ENCODE measurements at places on chromosomes 5 and 9.

DNA sequence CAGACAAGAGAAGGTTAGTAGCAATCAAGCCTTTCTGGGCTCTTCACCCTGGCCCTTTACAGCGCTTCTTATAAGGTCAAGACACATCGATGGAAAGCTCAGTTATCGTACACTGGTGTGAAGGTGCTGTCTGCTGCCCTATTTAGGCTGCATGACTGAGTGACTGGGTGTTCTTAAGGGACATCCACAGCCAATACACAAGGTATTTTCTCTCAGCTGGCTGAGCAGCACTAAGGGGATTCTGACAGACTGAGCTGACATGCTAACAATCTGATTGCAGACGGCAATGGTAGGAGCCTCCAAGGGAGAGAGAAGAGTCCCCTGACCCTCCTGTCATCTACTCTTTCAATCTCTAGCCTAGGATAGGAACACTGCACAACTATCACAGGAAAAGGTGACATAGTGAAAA lies 577.9 kb downstream of the ISL1 start:
- DNase-seq, result no peak

DNA sequence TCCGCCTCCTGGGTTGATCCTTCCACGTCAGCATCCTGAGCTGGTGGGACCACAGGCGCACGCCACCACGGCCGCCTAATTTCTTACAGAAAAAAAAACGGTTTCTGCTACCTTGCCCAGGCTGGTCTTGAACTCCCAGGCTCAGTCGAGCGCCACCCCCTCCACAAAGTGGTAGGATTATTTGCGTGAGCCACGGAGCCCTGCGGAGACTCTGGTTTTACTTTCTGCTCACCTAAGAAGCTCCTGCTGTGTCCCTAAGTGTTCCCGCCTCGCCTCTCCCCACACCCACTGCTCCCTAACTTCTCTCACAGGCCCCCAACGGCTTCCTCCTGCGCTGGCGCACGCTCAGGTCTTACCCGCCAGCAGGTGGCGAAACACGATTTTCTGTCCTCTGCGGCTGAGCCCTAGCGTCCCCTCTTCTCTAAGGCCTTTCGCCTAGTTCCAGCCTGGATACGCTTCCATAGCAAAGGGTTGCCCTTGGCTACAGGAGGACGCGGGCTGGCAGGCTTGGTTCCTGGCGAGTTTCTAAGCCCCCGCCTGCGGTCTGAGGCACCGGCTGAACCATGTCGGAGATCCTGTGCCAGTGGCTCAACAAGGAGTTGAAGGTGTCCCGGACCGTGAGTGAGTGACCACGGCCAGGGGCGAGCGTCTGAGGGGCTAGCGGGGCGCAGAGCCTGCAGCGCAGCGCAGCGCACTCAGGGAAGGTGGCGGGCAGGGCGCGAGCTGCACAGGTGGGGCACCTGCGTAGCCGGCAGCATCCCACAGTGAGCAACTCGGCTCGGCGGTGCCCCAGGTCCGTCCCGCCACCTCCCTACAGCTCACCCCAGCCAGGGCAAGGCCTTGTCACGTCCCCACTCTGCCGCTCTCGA lies at the start of gene SPEF2:
TSS of gene SPEF2 (plus strand) at position 429 of the 869 bp plus-strand sequence. CDS start at position 564, 135 bp downstream.
- peak; percentile 87 for DNase-seq

- DNase-seq, result no peak
Observed at GRCh38 chr5:78399116-78399515, 38.7 kb downstream of the SCAMP1 start.

- no peak for DNase-seq
Observed at GRCh38 chr9:95138474-95138873, 179.0 kb downstream of the FANCC start.

DNA sequence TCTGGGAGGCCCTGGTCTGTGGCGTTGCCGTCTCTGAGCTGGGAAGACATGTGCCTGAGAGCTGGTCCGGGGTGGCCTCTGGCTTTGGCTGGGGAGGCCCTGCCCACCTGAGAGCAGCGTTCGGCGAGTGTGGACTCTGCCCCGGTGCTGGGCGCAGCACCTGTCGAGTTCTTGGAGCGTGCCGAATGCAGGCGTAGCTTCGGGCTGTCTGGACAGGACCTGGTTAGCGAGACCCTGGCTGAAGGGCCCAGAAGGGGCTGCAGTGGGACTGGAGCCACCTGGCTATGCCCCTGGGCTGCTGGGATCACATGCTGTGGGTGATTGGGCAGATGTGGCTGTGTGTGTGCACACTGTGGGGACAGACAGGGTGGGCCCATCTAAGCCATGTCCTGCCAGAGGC lies 56.5 kb downstream of the RXRA start:
- DNase-seq, result no peak

GRCh38 chr5:111132731-111133435 lies 40.7 kb downstream of the WDR36 start:
- no peak for DNase-seq

GRCh38 chr9:30482499-30482898 lies 1901.9 kb upstream of the ACO1 start:
- no peak for DNase-seq

DNA sequence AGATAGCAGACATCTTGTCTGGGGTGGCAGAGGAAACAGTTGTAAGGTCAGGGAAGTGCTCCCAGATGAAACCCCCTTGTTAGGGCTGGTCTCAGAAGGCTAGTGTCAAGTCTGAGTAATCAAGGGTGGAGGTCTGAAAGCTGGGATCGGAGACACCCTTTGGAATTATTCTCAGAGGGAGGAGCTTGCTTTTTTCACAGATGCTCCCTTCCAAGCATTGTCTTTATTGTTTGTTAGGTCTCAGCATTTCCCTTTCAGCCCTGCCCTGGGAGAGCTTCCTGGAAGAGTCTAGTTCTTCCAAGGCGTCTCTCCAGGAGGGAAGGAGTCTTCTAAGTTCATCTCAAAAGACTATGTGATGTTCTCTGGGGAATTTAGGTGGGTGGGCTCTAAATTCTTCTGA lies 3.2 kb downstream of the TEK start:
- DNase-seq, result no peak

GRCh38 chr9:120642129-120642770 lies 62.3 kb upstream of the CDK5RAP2 start:
- no peak for DNase-seq

- DNase-seq, result no peak
Observed at GRCh38 chr5:157502143-157502647, 42.2 kb downstream of the NIPAL4 start.

DNA sequence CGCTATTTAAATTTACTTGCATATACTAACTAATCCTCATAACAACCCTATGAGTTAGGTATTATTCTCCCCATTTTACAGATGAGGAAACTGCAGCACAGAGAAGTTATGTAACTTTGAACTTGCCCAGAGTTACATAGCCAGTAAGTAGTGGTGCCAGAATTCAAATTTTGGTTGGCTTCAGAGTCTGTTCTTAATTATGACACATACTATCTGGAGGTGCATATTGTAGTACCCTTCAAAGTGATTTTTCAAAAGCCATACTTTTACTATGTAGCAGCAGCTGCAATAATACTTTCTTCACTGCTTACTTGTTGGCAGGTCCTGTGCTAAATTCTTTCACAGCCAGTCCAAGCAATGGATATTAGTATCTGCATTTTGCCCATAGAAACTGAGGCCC lies 16.4 kb downstream of the MAN2A1 start:
- no peak for DNase-seq

DNA sequence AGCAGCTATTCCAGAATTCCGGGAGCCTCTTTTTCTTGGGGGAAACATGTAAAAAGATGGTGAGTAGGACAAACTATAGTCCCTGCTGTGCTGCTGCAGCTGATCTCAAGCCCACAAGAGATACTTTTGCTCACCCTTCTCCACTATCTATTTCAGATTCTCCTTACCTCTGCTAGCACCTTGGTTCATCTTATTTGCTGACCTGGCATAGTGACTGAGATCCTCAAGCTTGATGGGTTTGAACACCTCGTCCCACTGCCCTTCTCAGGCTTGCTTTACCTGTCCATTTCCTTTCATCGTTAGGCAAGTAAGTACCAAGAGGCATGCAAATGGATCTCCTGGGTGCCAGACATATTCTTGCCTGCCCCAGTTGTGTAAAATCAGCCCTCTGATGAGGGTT lies 338.4 kb upstream of the SMARCA2 start:
- DNase-seq, result no peak

DNA sequence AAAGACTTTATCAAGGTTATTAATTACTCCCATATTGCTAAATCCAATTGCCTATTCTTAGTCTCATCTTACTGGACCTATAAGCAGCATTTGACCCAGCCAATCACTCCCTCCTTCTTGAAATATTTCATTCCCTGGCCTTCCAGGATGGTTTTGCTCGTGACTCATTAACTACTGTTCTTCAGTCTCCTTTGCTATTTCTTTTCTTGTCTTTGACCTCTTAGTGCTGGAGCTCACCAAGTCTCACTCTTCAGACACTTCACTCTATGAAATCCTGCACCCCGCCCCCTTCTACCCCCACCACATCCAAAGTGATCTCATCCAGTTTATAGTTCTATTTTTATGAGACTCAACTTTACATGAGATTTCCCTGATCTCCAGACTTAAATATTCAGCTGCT lies 803.1 kb upstream of the WWC1 start:
- DNase-seq, result no peak

GRCh38 chr5:1266791-1267190 lies 28.1 kb downstream of the TERT start:
- no peak for DNase-seq

DNA sequence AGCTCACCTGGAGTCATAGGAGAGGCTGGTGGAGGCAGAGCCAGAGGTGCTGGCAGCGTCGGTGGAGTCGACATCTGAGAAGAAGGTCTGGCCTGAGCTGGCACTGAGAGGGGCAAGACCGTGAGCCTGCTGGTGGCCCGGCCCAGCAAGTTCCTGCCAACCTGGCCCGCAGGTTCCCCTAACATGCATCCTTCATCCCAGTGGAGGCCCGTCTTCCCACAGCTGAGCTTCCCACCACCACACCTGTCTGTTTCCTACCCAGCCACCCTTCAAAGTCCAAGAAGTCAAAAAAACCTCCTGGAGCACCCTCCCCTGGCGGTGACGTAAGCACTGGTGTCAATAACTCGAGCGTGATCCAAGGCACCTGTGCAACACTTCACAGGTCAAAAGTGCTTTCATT lies 16.9 kb downstream of the PHF19 start:
- DNase-seq, result no peak

DNA sequence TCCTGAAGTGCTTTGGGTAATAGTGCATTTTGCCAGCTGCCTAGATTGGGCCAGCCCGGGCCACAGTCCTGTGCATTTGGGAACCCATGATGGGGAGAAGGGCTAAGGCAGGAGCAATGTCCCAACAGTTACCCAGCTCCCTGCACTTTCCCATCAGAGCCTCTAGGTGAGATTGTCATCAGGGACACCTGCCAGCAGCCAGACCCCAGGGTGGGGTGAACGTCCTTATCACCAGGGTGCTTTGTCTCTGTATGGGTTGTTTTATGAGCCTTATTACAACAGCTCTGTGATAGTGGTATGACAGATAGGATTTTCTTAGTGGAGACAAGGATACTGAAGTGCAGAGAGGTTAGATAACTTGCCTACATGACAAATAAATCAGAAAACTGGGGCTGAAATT lies 365.7 kb downstream of the OSTF1 start:
- DNase-seq, result no peak

Data from right lung (tissue), 10 donors.